NCI-H2081 (cell line): ENCODE measurements at places on chromosomes 16 and 17.

- DNase-seq: no peak
These were observed 44.5 kb upstream of the IL34 start for GRCh38 chr16:70601576-70602575.

GRCh38 chr16:68539711-68540239, 684 bp downstream of the ZFP90 start:
- DNase-seq: no peak

DNA sequence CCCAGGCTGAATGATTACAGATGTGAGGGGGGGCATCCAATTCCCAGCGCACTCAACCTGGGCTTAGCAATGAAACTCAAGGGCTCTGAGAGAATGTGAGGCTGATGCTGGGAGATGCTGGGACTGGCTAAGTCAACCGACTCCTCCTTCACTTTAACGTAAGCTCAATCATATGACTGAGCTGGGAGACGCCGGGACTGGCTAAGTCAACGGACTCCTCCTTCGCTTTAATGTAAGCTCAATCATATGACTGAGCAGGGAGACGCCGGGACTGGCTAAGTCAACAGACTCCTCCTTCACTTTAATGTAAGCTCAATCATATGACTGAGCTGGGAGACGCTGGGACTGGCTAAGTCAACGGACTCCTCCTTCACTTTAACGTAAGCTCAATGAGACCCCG, 179.4 kb downstream of the VPS53 start:
- DNase-seq: no peak

DNA sequence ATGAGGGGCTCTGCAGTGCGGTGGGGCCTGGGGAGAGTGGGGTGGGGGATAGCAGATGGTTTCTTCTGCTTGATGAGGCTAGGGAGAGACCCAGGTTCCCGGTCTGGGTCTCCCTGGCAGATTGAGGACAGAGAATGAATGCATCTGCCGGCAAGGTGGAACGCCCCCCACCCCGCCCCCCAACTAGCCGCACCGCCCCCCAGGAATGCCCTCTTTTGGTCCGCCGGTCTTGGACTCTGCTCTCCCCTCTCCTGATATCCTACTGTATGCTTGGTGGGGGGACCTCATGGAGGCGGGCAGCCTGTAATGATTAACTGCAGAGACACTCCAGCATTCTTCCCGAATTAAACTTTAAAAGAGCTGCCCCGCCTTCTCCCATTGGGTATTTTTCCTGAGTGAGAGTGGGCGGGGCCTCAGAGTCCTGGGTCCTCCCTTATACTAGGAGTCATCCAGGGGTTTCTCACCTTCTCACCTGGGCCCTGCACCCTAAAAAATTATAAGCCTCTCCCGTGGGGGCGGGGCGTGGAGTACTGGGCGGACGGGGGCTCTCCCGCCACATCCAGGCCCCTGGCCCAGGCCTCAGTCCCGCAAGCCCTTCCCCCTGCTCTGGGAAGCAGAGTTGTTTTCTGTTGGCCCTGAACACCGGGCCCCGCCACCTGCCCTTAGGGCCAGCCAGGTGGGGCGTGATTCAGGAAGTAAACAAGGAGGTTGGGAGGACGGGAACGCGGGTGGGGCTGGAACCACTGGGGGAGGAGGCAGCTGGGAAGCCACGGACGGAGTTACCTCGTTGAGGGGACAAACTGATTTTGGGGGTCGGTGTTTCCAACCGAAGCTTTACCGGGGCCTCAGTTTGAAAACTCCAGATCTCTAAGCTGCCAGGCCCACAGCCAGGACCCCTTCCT, 1.5 kb downstream of the GRB7 start:
- DNase-seq: peak; percentile 73

DNA sequence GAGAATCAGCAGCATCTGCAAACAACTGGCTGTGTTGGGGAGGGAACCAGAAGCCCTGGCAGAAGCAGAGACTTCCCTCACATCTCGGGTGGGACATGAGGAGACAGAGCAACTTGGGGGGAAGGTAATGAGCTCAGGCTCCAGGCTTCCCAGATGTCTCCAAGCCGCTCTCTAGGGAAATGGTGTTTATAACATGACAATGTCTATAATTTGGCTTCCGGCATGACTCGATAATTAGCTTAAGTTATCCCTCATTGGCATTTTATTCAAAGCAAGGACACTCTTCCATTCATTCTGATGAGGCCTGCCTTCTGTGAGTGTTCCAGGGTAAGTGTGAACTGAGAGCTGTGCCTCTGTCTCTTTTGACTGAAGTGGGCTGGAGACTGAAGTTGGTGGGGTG, 14.7 kb upstream of the MLLT6 start:
- DNase-seq: no peak

DNA sequence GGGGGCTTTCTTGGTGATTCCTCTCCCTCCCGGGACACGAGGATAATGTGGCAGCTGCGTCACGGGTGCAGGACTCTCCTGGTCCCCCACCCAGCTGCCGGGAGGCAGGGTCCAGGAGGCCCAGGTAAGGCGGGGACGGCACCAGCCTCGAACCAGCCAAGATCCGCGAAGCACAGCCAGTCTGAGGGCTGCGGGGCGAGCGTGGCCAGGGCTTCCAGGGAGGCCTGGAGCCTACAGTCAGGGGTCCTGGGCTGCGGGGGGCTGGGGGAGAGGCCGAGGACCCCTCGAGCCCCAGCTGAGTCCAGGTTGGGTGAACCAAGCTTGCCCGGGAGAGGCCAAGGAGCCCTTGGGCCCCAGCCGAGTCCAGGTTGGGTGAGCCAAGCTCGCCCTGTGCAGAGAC, 10.0 kb downstream of the TPSD1 start:
- DNase-seq: no peak

DNA sequence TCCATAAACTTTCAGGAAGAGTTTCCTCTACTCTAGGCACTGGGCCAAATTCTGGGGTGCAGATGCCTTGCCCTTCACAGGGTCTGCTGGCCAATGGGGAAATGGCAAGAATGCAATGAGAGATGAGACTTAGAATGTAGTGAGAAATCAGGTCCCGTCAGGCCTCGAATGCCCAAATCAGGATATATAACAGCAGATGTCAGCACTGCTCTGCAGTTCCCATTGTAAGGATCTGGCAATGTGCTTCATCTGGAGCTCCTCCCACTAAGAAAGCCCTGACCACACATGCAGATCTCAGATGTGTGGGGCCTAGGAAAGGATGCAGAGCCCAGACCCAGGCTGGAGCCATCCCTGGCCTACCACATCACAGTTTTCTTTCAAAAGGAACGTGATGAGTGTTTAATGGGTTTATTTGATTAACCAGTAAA, 13.9 kb upstream of the LPCAT2 start:
- DNase-seq: no peak

DNA sequence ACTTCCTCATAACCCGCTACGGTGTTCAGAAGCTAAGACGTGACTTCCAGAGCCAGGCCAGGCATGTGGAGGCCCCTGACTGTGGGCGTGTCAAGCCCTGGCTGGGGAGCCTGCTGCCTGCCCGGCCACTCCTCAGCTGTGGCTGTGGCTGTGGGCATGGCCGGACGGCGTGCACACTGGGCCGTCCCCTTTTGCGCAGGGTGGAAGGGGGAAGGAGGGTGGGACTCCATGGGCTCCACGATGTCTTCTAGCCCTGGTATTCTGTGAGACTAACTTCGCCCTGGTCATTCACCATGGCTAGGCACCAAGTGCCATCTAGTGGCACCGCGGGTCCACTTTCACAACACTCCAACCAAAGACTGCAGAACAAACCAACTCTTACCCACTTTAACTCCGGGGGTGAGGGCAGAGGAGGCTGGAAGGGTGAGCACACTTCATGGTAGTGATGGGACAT, 67.9 kb downstream of the N4BP1 start:
- peak; percentile 15 for DNase-seq

GRCh38 chr17:72363089-72363610, 242.3 kb downstream of the SOX9 start:
- DNase-seq: no peak

GRCh38 chr17:12994341-12995074, 23.3 kb downstream of the ELAC2 start:
- no peak for DNase-seq

DNA sequence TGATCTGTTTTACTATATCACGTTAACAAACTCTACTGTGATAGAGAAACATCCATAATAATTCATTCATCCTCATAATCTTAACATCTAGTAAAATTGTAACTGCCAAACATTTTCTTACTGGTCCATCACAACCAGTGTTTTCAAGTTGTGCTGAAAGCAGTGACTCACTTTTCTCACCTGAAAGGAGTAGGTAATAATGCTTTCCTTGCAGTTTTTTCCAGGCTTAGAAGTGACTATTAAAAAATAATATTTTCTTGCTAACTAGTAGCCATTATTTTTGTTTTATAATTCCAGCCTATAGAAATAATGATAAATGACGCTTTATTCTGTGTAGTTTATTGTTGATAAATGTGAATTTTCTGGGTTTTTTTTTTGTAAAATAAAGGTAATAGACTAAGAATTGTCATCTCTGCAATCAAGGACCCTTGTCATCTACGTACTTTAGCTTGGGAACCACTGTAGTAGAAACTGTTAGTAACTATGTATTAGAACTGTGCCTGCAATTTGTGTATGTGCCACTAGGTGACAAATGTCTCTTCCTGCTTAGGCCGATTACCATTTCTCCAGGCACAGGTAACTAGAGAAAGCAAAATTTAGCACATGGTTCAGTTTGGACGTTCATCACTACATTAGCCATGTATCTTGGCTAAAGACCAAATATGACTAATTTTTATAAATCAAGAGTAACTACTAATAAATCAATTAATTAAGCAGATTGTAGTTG, 409.4 kb upstream of the ERCC4 start:
- DNase-seq: no peak

- peak; percentile 90 for DNase-seq
These were observed 325.4 kb downstream of the ZFHX3 start for GRCh38 chr16:72722552-72722951.

DNA sequence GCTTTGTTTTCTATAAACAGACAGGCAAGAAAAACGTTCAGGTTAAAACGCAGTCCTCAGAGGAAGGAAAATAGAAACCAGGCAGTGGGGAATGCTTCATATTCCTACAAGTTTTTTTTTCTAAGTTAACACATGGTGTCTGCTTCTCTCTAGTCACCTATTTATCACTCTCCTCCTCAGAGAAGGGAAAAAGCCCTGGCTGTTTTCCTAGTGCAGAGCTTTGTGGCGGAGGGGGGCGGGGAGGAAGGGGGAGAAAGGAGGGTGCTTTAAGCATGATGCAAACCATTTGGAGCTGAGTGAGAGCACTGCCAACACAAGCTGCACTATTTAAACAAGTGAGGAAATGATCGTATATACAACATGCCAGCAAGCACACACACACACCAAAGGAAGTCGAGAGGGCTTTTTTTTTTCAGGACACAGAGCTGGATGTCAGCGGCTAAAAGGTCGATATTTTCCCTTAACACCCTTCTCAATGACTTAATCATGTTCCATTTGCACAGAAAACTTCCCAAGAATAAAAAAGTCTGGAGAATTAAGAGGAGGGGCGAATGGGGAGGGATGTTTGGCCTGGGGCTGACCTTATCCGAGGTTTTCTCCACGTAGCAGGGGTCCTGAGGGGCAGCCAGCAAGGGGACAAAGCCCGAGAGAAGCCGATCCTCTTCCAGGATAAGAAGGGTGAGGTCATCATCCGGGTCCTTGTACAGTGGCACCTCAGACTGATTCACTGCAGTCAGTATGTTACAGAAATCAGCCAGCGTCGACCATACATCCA, 117.4 kb downstream of the HIC1 start:
- DNase-seq: peak; percentile 81

GRCh38 chr17:48125829-48126531, 18.4 kb downstream of the SNX11 start:
- DNase-seq: peak; percentile 45

- DNase-seq: no peak
These were observed 432.5 kb downstream of the CDH13 start for GRCh38 chr16:83059237-83059636.

DNA sequence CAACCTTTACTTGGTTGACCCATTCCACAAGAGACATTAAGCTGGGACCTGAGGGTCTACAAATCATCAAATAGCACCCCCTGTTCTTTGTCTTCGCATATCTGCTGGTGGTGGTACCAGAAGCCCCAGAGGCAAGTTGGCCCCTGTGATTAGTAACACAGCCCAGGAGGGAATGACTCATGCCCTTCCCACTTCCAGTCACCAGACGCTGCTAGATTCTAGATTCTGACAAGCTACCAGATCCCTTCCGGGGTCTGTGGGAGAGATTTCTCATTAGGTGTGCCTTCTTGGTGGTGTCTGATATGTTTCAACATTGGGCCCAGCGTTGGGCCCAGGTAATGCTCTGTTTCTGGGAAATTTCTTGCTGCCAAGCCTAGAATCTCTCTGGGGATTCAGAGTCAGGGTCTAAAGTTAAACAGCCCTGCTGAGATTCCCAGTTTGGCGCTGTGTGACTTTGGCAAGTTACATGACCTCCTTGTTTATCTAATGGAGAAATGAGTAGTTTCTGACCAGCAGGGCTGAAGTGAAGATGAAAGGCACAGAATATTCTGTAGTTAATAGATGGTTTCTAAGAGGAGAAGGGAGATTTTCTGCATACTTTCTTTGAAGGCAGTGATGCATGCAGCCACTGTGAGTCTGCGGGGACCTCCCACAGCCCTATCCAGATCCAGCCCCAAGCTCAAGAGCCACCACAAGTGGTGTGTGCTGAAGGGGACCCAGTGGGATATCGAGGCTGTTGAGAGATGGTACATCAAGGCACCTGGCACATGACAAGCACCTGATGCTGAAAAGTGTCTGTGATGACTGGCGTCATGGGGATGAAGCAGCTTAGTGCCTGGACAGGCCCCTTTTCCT, 3.9 kb downstream of the TRPV2 start:
- DNase-seq: no peak

DNA sequence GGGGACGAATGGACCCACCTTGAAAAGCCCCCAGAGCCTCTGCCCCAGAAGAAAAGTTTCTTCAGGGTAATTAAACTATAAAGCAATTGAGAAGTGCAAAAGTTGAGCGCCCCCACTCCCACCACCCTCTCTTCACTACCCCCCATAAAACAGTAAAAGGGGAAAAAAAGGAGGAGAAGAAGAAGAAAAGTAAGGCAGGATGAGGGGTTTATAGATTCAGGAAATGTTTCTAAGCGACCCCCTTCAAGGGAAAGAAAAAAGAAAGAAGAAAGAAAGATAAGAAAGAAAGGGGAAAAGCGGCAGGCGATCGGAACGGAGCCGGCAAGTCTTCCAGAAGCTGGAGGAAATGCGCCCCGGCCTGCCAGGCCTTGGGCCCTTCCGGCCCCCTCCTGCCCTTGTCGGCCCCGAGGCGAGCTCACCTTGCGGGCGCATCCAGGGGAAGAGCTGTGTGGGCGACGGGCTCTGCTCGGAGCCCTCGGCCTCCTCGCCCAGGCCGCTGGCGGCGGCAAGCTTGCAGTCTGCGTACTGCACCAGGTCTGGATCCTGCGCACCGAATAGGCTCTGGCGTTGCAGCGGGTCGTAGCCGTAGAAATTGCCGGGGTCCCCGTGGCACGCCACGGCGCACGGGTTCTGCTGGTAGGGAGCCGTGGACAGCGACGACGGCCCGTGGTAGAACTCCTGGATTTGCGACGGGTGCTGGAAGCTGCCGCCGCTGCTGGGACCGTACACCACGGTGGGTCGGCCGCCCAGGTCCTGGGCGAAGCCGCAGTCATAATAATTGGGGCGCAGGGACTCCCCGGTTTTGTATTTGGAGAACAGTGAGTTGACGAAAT, 1.0 kb downstream of the HOXB8 start:
- DNase-seq: peak; percentile 54
